ENCODE measurements at places on chromosomes 1 and 21.
A peak's percentile ranks its signal among the peaks of the same experiment; 100 is the strongest.

DNA sequence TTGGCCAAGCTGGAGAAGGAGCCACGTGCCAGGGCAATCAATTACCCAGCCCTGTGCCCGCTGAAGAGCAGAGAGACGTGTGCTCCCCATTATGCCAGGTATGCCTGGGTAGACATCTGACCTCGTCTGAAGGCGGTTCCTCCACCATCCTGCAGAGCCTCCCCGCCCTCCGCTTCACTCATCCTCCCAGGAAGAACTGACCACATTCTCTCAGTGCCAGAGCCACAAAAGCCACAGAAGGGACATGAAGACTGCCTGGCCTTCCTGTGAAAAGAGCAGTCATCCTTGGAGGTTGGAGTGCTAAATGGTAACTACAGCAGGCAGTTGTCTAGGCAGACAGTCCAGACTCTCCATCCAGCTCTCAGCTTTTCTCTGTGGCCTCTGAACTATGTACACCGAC is 12.0 kb downstream of the SYT2 start:
- DNase-seq = peak; percentile 17

GRCh38 chr1:93666613-93667384 is 14.8 kb downstream of the BCAR3 start:
- no peak for DNase-seq

GRCh38 chr1:10979483-10979920 is 33.0 kb upstream of the TARDBP start:
- no peak for DNase-seq

- DNase-seq = no peak
These were observed 45.5 kb downstream of the GNG12 start for GRCh38 chr1:67787746-67788145.

GRCh38 chr1:45753248-45754037 is 3.0 kb upstream of the IPP start:
- DNase-seq = peak; percentile 36

Data from Kasumi-1 (cell line).